ENCODE measurements at places on chromosomes 11 and 22.

- DNase-seq = no peak
Measured at GRCh38 chr11:16367252-16367651, 10.9 kb upstream of the SOX6 start.

- no peak for DNase-seq
Measured at GRCh38 chr22:33405194-33405593, 347.0 kb upstream of the SYN3 start.

DNA sequence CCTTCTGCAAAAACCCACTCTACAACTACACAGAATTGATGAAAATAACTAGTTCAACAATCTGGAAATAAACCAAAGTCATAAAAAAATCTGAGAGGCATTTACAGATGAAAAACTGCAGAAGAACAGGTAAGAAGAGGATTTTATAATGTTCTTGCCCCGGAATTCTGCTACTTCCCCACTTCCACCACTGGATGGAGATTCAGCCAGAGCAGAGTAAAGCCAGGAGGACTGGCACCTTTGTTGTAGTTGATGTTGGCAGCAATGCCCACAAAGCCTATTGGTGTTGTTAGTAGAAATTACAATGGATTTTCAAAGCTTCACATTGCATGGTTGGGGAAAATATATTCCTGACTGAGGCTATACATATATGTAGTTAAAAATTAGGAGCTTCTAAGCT lies 640.2 kb downstream of the LRRC4C start:
- DNase-seq = no peak

DNA sequence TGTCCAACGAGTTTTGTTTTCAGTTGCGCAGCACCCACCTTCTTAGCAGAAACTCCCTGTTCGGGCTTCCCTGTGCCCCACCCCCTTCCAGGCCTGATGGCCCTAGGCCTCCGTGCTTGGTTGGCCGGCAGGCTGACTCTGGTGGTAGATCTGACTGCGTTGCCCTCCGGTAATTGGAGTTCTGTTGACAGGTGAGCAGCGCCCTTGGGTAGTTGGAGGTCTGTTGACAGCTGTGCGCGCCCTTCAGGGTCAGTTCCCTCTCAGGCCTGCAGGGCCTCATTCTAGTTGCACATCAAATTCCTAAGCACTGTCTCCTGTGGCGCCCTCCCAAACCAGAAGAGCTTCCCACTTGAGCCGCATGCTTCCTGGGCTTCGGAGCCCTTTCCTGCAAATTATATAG lies 776 bp downstream of the DGCR6 start:
- no peak for DNase-seq

GRCh38 chr22:29473001-29473400 lies 7.0 kb upstream of the NEFH start:
- no peak for DNase-seq

- DNase-seq = no peak
Measured at GRCh38 chr22:45192701-45193187, 29.0 kb downstream of the NUP50 start.

DNA sequence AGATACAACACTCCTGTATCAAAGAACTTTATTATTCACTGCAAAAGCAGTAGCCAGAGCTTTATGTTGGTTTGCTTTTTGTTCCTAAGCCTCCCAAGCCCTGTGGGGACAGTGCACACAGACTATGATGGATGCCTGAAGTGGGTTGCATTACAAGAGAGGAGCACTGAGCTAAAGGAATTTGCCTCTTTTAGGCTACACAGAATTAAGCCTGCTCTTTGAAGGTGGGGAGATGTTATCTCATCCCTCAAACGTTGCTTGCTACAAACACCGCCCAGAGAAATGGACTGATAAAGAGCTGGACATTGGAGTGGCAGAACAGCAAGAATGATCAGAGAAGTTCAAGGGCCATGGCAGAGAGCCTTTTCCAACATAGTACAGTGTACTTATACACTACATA lies 2.5 kb upstream of the POGLUT3 start:
- DNase-seq = no peak

- DNase-seq = no peak
Measured at GRCh38 chr11:91397134-91397468, 827.5 kb upstream of the FAT3 start.

- DNase-seq = no peak
Measured at GRCh38 chr11:117484156-117484555, 156.5 kb downstream of the CEP164 start.

DNA sequence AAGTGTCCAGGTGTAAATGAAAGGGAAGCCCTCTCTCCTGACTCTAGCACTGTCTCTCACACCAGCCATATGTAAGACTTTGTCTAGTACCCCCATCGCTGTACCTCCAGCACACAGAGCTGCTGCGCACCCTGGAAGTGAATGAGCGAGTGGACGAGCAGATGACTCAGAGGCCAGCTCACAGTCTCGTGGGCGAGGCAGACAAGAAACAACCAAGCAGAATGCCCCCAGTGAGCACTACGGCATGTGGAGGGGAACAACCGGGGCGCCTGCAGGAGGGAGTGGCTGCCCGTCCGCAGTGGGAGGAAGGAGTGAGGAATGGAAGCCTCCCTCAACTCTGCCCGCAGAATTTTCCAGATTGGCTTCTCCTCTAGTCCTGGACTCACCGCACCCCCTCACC lies 46.4 kb downstream of the MCM5 start:
- peak; percentile 78 for DNase-seq

- DNase-seq = no peak
Measured at GRCh38 chr11:30573951-30574350, 12.2 kb downstream of the MPPED2 start.

DNA sequence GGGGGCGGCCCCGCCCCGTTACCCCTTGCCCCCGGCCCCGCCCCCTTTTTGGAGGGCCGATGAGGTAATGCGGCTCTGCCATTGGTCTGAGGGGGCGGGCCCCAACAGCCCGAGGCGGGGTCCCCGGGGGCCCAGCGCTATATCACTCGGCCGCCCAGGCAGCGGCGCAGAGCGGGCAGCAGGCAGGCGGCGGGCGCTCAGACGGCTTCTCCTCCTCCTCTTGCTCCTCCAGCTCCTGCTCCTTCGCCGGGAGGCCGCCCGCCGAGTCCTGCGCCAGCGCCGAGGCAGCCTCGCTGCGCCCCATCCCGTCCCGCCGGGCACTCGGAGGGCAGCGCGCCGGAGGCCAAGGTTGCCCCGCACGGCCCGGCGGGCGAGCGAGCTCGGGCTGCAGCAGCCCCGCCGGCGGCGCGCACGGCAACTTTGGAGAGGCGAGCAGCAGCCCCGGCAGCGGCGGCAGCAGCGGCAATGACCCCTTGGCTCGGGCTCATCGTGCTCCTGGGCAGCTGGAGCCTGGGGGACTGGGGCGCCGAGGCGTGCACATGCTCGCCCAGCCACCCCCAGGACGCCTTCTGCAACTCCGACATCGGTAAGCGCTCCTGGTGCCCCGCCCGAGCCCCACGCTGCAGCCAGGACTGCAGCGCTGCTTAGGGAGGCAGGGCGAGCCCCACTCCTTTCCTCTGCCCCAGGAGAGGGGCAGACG lies at the start of gene TIMP3:
Gene TIMP3 (plus strand): TSS at position 169 of the 700 bp plus-strand sequence. CDS start 297 bp downstream, at position 466.
- peak; percentile 38 for DNase-seq

GRCh38 chr11:74019860-74020259 lies 11.0 kb upstream of the UCP3 start:
- DNase-seq = peak; percentile 32

GRCh38 chr11:46388619-46389449 lies 2.7 kb downstream of the CHRM4 start:
- no peak for DNase-seq

- no peak for DNase-seq
Measured at GRCh38 chr11:19378814-19379213, 138.1 kb upstream of the E2F8 start.

GRCh38 chr11:64933213-64933934 lies 2.3 kb downstream of the GPHA2 start:
- DNase-seq = no peak

- no peak for DNase-seq
Measured at GRCh38 chr11:91585035-91585801, 639.4 kb upstream of the FAT3 start.

GRCh38 chr11:134864233-134864967 lies 452.4 kb upstream of the B3GAT1 start:
- no peak for DNase-seq

DNA sequence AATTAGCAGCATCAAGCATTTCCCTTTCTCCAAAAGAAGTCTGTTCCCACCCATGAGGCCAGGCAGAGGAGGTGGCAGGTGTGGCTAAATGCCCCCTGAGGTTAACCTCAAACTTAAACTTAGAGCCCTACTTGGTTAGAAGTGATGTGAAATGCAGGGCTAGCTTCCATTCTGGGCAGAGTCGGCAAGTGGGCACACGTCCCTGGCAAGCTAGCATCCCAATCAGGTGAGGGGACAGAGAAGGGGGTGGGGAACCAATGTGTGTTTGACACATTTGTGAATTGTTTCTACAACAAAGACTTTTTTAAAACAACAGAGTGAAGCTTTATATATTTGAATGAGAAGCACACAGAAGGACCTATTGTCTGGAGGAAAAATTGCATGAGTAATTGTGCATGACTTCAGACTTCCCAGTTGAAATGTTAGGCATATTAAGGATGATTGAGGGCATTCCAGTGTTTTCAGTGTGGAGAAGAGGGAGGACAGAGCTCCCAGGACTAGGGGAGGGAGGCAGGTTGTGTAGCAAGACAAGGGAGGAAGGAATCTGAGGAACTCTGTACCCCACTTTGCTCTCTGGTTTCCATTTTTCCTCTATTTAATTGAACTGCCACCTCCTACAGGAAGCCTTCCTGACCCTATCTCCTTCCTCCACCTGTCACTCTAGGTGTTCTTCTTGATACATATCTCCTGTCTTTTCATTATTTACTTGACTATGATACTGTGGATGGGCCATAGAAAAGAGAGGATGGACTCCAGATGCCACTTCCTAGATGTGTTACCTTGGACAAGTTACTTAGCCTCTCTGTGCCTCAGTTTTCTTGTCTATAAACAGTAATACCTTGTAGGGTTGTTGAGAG lies 83.3 kb upstream of the PICALM start:
- no peak for DNase-seq

GRCh38 chr22:19130959-19131684 lies at the start of gene TSSK2:
TSSK2 (plus strand) TSS chr22:19131308; CDS start chr22:19131400, 92 bp downstream.
- DNase-seq = no peak

DNA sequence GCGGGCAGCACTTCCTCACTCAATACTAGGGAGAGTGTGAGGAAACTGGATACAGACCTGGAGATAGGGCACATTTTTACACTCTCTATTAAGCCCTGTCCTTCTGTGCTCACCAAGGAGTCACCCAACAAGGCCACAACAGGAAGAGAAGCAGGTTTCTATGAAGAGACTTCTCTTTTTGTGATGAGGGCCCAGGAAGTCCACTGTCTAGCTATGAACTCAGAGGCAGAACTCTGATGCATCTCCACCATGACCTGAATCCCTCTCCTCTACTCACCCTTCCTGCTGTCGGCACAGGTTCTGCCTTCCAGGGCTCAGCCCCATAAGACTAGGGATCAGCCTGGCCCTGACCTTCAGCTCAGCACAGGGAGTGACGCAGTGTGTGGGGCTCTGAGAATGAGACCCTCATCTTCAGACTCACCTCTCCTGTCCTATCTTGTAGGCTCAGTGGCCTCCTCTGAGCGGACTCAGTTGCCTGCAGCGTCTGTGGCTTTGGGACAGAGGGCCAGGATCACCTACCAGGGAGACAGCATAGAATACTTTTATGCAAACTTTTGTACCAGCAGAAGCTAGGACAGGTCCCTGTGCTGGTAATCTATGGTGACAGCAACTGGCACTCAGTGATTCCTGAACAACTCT lies 49.3 kb upstream of the IGLL5 start:
- peak; percentile 45 for DNase-seq

- no peak for DNase-seq
Measured at GRCh38 chr11:75946531-75947530, 131.8 kb downstream of the UVRAG start.

GRCh38 chr11:119473226-119473625 lies 50.3 kb upstream of the THY1 start:
- DNase-seq = no peak

- peak; percentile 48 for DNase-seq
Measured at GRCh38 chr11:59187587-59187986, 15.7 kb downstream of the DTX4 start.

DNA sequence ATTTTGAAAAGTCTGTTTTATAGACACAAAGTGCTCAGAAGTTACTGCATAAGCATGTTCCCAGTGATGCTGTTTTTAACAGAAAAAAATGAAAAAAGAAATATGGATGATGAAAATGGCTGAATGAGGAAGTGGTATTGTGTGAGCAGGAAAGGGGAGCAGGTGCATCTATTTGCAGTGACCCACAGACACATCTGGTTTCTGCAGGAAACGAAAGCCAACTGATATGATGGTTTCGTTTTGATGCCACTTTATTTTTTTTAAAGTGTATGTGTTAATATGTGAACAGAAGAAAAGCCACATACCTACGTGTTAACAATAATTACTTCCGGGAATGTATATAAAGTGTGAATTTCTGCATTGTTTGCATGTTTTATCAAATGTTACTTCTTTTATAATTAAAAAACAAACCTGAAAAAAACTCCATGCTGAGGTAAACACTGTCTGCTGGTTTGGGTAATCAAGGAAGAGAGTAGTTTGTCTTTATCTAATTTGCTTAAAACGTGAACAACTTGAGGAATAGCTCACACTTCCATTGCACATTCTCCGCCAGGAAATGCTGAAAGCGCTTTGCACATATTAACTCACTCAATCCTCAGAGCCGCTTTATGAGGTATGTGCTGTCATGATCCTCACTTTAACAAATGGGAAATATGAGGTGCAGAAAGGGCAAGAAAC lies 1335.9 kb downstream of the TBC1D22A start:
- DNase-seq = no peak

DNA sequence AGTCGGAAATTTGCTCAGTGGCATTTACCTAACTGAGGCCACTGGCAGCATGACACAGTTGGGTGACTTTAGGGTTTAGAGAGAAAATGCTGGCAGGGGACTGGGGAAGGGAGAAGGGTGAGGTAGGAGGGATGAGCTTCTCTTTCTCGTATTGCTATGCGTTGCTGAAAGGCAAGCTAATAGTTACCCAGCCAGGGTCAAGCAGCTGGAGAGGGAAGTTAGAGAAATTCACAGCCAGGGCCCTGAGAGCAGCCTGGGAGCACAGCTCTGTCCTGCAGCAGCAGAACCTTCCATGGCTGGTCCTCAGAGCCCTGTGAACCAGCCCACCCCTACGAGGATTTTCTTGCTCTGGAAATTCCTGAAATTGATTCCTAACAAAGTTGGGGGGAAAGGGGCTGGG lies 679.6 kb downstream of the NTM start:
- peak; percentile 22 for DNase-seq

GRCh38 chr11:65593518-65594414 lies 1.8 kb downstream of the KCNK7 start:
- no peak for DNase-seq

Data from inflammatory macrophage treated with lipopolysaccharide for 1 hour (primary cell).